ENCODE measurements at places on chromosomes 2 and 18.

DNA sequence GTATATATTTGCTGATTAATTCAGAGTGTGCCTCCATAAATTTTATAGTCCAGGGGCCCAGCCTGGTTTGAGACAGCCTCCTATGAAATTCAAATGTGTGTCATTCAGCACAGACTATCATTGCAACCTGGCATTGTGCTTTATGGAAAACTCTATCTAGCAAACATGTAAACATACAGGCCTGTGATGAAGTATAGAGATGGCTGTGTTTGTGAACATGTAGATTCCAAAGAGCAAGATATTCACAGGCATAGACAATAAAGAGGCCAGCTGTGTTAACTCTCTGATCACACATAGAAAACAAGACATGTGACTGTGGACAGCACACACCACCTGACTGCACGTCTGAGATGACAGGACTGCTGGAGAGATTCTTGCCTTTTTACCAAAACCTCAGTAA, 297.9 kb downstream of the EN1 start:
- DNase-seq: no peak

- no peak for DNase-seq
These were observed 1802.2 kb upstream of the PIK3C3 start for GRCh38 chr18:40152859-40153258.

DNA sequence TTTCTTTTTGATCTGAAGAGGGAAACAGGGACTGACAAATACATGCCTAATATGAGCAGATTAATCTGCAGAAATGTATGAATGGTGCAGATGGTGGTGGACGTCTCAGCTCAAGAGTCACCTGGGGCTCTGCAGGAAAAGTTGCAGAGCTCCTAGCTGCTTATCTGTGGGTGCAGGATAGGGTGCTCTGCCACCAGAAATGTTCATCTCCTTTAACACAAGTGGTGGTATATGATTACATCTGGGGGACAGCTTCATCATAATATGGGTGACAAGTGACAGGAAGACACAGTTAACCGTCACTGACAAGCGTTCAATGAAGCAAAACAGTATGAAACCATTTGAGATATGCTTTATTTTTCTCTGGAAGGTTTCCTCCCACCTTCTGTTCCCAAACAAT, 121.2 kb upstream of the LINC00305 start:
- DNase-seq: no peak

GRCh38 chr18:43485545-43485963, 208.3 kb upstream of the SYT4 start:
- no peak for DNase-seq

DNA sequence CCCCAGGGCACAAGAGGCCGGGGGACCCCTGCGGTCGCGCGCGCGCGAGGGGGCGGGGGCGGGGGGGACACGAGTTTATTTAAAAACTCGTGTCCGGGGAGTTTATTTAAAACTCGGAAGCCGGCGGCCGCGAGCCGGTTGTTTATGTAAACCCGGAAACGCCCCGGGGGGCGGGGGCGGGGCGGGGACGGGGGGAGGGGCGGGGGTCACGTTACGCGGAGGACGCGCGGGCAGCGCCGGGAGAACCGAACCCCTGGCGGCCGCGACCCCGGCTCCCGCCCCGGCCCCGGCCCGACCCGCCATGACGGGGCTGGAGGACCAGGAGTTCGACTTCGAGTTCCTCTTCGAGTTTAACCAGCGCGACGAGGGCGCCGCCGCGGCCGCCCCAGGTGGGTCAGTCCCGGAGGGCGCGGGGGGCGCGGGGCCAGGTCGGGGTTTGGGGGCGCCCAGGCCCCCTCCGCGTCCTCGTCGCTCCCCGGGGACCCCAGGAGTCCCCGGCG, 4.4 kb downstream of the NFATC1 start:
- no peak for DNase-seq

- DNase-seq: no peak
These were observed 145.3 kb downstream of the PKP4 start for GRCh38 chr2:158602027-158602426.

DNA sequence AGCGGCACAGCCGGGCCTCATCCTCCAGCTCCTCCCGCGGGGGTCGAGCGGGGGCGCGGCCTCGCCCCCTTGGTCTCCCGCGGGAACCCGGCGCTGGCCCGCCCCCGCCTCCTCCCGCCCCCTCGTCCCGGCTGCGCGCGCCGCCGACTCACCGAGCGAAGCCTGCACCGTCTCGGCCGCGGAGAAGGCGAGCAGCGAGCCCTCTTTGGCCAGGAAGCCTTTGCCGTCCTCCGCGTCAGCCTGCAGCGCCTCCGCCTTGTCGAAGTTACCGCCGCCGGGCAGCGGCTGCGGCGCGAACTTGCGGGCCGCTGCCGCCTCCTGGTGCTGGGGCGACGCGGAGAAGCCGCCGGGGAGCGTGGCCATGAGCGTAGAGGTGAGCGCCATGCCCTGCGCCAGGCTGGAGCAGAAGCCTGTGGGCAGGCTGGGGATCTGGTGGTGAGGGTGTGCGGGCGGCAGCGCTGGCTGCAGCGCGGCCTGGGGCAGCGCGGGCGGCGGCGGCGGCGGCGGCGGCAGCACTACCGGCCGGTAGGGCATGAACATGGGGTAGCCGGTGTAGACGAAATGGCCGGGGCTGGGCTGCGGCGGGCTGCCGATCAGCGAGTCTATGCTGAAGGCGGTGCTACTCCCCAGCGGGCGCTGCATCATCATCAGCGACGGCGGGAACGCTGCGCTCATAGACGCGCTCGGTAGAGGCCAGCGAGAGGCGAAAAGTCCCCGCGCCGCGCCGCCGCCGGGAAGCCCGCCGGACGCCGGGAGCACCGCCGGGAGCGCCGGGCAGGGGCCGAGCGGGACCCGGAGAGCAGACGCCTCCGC, 683 bp downstream of the GBX2 start:
- DNase-seq: no peak

DNA sequence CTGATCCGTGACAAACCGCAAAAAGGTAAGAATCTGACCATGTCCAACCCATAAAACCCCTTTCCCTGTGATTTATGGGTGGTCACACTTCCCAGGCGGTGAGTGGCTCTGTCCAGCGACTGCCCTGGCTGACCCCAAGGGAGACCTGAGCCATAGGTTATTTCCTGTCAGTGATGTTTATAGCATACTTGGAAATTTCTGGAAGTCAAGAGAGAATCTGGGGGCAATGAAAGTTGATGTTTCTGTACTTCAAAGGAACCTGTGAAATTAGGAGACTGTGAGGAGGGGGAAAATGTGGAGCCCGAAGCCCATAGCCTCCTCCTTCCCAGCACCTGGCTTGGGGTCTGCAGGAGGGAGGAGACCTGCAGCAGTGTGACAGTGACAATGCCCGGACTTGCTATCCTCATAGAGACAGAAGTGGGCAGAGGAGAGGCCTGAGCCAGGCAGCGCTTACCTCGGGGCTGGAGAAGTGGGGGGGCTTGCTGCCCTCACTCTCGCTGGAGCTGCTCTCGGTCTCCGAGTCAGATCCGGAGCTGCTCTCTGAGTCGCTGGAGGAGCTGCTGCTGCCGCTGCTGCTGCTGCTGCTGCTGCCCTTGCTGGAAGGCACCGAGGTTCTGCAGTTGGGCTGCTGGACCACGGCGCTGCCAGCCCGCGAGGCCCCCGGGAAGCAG, 111.3 kb upstream of the REV1 start:
- no peak for DNase-seq

GRCh38 chr2:177619461-177619860, 226.9 kb downstream of the AGPS start:
- no peak for DNase-seq

DNA sequence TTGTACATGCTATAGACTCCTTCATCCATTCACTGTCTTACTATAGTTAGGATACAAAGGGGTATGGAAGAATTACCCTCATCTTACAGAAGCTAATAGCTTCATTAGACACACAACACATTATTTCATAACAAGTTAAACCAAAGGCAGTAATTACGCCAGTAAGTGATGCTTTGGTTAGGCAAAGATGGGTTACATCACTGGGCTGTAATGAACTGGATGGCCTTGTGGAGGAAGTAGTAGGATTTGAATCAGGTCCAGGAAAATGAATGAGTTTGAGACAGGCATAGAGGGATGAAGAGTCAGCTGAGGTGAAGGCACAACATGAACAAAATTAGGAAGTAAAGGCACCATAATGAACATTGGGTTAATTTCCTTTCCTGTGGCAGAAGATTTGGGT, 80.1 kb downstream of the SOCS6 start:
- DNase-seq: no peak

DNA sequence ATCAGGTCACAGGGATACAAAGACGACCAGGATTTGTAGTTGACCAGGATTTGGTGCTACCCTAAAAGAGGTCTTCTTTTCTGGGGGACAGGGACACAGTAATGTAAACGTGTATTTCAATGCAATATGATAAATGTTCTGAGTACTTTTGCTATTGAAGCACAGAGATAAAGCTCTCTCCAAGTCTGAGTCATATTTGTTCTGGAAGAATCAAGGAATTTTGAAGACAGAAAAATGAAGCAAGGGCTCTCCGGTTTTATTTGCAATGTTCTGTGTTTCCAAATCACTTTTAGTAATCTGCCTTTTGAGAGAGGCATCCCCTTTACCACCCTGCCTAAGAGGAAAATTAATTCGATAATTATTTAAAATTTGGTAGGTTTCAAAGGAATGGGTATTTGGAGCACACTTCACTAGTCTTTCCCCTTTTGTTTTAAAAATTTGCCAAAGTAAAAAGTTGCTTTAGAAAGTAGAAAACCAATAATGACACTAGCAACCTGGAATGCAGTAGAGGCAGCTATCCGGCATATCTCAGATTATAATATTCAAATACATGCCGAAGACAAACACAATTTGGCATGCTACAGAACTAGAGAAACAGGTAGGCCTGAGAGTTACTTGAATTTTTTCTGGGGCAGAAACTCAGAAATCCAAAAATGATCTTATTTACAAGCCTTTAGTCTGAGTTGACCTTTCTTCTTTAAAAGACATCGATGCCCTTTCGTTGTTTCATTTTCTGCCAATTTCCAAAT, 82.7 kb downstream of the MREG start:
- DNase-seq: no peak

DNA sequence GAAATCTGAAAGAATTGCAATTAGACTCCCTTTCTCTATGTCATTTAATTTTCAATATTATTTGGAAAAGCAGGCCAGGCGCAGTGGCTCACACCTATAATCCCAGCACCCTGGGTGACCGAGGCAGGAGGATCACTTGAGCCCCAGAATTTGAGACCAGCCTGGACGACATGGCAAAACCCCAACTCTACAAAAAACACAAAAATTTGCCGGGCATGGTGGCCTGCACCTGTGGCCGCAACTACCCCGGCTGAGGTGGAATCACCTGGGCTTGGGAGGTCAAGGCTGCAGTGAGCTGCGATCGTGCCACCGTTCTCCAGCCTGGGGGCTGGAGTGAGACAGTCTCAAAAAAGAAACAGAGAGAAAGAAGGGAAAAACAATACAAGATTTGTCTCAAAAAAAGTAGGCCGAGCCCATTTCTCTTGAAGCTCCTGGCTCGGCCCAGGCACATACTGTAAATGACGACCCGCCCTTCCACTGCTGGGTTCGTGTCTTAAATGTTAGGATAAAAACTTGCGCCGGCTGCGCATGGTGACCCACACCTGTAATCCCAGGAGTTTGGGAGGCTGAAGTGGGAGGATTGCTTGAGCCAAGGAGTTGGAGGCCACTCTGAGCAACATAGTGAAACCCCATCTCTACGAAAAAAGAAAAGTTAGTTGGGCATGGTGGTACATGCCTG, 31.1 kb upstream of the GPC1 start:
- no peak for DNase-seq

GRCh38 chr2:54656863-54657262, 66.6 kb upstream of the EML6 start:
- no peak for DNase-seq

Measured in Panc1 (cell line).